ENCODE measurements at places on chromosomes 5 and 9.

DNA sequence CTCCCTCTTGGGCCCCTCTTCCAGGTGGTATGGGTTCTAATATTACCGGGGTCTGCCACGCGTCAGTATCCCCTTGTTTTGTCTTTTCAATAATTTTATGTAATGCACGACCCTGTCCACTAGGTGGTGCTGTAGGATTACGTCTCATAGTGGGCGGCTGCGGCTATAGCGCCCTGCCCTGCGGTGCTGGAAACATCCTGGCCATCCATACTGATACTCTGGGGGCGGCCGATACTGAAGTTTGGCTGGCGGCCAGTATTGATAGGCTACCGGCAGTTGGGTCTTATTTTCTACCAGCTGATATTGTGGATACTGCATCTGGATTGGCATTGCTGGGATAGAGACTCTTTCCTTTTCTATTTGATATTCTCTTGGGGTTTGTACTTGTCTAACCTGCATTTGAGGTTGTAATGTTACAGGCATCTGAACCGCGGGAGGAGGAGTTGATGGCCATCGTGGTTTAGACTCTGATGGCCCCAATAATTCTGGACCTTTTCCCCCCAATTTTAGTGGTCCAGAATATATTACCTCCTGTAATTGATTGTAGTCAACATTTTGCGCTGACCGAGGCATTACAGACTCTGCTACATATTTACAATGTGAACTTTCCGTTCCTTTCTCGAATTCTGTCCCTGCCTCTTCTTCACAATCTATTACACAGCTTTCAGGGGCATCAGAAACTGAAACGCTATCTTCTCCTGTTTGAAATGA lies 3.3 kb upstream of the TMEM141 start:
- DNase-seq, result no peak

DNA sequence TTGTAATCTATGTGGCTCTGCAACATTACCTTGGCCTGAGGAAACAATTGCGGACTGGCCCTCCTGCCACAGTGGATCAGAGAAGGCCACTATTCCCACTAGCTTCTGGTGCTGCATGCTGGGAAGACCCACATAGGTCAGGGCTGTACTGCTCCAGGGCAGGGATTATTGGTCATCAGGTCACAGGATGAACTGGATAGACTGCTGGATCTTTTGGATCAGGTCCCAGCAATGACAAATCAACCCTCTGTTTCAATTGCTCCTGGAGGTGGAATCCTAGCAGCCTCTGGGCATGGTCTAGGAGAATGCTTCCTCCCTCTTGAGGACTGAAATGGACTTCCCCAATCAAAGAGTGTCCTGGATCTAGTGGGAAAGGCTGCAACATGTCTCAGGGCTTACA lies 66.7 kb upstream of the PHF24 start:
- no peak for DNase-seq

GRCh38 chr9:125240649-125240999 lies 519 bp downstream of the HSPA5 start:
- DNase-seq, result no peak

GRCh38 chr9:109117856-109118807 lies 1.6 kb downstream of the TMEM245 start:
- DNase-seq, result no peak

DNA sequence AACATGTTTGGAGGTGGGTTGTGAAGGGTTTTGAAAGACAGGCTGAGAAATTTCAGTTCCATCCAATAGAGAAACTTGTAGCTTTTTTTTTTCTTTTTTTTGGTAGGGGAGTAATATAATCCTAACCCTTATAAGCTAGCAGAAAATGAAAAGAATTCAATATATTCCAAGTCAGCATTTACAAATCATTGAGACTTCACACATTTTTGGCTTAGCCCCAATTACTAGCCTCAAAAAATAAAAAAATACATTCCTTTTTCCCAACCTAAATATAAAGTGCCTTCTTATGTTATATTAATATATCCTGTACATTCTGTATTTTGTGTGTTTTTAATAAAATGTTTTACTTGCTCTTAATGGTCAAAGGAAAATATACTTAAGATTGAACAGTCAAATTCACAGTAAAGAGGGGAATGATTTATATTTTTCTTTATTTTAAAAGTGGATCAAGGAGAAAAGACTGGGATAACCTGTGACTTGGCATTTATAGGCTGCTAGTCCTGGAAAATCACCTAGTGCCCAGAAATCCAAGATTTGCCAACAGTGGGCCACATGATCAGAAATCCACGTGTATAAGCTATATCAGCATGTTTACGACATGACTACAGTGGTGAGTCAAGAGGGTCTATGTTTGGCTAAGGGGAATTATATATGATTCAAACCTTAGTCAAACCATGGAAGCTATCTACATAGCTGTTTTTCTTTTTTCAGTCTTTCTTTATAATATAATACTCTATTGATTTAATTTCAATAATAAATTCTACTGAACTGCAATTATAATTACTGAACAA lies 14.5 kb downstream of the HACD4 start:
- no peak for DNase-seq

- DNase-seq, result no peak
Observed at GRCh38 chr9:126635061-126635460, 21.3 kb downstream of the LMX1B start.

DNA sequence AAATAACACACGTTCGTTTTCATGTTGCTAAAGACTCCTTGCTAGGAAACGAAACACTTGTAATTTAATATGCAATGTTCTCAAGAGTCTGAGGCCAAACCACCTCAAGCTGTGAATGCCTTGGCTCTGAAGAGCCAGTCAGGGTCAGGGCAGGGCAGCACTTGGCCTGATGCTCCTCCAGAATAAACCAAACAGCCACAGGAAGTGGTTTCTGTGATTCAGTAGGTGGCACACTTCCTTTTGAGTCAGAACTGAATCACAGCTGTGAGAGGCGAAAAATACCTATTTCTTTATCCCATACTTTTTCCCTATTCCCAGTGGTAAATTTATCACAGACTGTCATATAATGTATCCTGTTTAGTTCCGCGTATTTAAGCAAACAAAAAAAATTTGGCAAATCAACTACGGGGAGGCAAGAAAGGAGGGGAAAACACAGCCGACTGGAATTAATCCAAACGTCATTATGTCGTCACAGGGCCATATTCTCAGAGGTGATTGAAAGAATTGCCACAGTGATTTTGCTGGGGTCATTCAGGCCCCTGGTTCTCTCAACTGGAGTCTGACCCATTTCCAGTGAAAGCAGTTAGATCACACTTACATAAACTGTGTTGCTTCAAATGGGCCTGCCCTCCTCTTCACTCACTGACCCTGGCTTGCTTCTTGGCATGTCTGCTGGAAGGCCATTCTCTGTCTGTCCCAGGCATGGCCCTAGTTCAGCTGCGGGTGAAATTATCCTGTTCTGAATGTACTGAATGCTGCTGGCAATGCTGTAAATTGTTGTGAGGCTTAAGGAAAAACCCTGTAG lies 71.2 kb downstream of the ARRDC3 start:
- DNase-seq, result no peak

- no peak for DNase-seq
Observed at GRCh38 chr9:19049917-19050636, 850 bp downstream of the RRAGA start.

DNA sequence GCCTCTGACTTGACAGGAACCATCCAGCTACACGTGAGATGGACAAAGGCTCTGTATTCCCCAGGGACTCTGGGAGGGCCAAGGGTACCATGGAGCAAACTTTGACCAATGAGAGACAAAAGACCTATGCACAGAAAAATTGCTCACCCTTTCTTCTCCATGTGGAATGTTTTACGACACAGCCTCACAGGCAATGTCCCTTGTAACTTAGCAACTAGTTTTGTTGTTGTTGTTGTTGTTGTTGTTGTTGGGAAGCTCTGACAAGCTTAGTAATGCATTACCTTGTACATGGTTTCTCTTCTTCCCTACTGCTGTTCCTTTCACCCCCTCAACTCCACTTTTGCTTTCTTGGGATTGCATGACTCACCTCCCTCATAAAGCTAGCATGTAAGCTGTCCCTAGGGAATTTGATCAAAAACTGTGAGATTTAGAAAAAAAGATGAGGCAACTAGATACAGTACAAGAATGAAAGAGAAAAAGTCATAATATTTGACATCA lies 550.9 kb downstream of the RAB3C start:
- no peak for DNase-seq

- DNase-seq, result no peak
Observed at GRCh38 chr5:135243556-135244285, 155.3 kb downstream of the MACROH2A1 start.

GRCh38 chr9:20112205-20112783 lies 323.5 kb upstream of the SLC24A2 start:
- no peak for DNase-seq

GRCh38 chr9:94135222-94135621 lies 51.0 kb downstream of the PTPDC1 start:
- no peak for DNase-seq

- no peak for DNase-seq
Observed at GRCh38 chr9:15243081-15243480, 63.9 kb downstream of the TTC39B start.

- no peak for DNase-seq
Observed at GRCh38 chr9:116464987-116465571, 222.0 kb upstream of the TRIM32 start.

- no peak for DNase-seq
Observed at GRCh38 chr9:77901018-77901417, 130.6 kb downstream of the GNAQ start.

- DNase-seq, result no peak
Observed at GRCh38 chr5:39299962-39300361, 64.3 kb downstream of the C9 start.

GRCh38 chr5:36777105-36777757 lies 99.3 kb upstream of the NIPBL start:
- no peak for DNase-seq

DNA sequence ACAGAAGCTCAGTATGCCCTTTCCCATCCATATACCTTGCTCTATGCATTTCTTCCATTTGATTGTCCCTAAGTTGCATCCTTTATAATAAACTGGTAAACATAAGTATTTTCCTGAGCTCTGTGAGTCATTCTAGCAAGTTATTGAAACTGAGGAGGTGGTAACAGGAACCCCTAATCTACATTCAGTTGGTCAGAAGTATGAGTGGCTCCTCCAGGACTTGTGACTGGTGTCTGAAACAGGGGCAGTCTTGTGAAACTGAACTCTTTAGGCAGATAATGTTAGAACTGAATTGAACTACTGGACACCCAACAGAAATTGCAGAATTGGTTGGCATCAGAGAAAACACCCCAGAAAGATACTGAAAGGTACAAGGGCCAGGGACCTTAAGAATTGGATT lies 133.1 kb upstream of the POU5F2 start:
- no peak for DNase-seq

DNA sequence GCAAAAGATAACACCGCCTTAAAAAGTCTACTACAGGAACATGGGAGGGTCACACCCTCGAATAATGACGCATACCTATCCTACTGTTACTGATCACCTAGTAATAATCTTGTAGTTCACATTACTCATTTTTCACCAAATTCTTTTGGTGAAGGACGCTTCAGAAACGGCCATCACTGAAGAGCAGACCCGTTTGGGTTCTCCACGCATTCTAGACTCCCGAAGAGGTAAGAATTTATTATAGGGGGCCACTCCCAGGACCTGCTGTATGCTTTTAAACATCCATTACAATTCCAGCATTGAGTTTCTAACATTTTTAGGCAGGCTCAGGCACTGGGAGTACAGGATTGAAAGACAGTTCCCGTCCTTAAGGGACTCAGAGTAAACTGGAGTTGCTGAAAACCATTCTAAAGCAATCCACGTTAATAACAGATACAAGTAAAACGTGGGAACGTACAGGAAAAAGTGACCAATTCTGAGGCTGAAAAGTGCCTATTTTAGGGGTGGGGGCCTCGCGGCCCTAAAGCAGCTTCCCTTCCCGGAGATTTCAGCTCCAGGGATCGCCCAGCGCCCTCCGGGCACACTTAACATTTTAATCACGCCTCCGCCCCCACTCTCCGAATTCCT lies at the start of gene FER:
Gene FER (plus strand): TSS at position 124 of the 627 bp plus-strand sequence. CDS start 50,286 bp downstream, outside the sequence.
- DNase-seq, result no peak

- no peak for DNase-seq
Observed at GRCh38 chr9:114083666-114084065, 5.6 kb upstream of the AMBP start.

- no peak for DNase-seq
Observed at GRCh38 chr9:83296123-83296522, 233.2 kb upstream of the RASEF start.

DNA sequence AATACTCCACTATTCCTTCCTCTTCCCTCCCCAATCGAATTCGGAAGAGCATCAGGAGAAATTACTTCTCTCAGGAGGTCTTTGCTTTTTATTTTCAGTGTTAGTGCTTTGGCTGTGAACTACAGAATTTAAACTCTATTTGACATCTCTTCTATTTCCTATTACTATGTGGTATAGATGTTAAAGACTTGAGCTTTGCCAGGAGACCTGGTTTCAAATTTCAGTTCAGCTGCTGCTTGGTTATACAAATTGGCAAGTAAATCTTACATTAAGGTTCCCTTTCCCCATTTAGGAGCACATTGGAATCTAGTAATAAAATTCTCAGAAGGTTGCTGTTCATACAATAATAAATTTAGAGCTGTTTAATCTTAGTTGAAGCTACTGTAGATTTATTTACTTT lies 13.1 kb downstream of the UHRF2 start:
- DNase-seq, result no peak

- DNase-seq, result no peak
Observed at GRCh38 chr9:129464972-129465833, 155.7 kb downstream of the C9orf50 start.

DNA sequence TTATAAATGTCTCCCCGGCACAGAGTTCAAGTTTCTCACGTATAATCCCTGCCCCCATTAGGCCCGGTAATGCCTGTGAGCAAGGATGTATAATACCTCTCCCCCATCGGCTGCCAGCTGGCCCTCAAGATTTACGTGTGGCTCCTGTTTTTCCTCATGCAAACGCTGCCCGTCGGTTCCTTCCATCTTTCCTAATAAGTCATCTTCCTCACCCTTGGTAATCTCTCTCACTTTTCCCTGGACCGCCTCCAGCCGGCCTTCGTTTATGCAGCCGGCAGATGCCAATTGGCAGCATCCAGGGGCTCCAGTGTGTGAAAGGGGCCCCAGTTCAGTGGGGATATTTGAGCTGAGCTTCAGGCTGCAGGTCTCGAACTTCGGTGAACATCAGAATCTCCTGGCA lies 86.5 kb upstream of the NEURL1B start:
- no peak for DNase-seq

DNA sequence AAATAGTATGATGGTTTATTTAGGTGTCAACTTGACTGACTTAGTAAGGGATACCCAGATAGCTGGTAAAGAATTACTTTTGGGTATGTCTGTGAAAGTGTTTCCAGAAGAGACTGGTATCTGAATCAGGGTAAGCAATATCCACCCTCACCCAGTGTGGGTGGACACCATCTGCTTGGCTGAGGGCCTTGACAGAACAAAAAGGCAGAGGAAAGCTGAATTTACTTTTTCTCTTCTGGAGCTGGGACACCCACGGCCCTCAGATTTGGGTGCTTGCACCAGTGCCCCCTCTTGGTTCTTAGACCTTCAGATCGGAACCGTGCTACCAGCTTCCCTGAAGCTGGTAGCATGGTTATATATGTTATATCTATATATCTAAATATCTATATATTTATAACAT lies 489.5 kb upstream of the MPDZ start:
- DNase-seq, result no peak

All from cortex of kidney (tissue), 1 donor.